ENCODE measurements at places on chromosomes 2 and 18.
A peak's percentile ranks its signal among the peaks of the same experiment; 100 is the strongest.

- DNase-seq, result no peak
These were observed 97.9 kb upstream of the ATP8B1 start for GRCh38 chr18:57900906-57901435.

DNA sequence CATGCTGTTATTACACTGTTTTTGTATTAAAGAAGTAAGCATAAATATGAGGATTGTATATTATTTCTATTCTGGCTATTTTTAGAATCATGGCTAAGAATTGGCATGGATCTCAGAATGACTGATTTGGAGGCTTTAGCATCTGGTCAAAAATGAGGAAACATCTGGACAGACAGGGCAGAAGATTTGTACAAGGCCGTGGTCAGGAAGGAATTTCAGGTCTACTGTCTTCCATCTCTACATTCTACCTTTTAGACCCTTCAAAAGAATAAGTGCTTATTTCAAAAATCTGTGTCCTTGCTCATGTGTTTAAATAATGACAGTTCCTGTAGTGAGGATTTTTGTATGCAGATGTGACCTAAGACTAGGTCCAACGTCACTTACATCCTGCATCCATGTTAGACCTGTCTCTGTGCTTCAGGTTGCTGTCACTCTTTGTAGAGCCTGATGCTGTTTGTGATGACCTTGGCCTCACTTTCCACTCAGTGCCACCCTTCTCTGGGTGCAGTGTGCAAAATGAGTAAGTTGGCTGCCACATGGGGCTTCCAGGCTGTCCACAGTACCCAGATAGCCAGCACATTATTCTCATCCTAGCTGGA is 54.7 kb upstream of the B3GNT2 start:
- DNase-seq, result no peak

DNA sequence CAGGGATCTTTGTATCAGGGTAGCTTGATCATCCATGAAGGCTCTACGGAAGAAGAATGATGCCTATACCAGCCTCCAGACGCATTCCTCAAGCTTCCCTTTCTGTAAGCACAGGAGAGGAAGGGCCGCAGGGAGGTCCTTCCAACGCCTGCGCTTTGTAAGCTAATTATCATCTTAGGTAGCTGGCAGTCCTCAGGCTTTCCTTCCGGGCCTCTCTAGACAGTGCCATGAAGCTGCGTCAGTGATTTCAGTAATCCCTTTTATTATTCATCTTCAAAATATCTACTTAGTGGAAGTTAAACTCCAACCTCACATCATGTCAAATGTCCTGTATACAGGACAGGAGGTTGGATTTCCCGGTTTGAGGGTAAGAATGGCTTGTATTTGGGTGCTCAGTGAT is 92.3 kb downstream of the ETAA1 start:
- DNase-seq, result no peak

DNA sequence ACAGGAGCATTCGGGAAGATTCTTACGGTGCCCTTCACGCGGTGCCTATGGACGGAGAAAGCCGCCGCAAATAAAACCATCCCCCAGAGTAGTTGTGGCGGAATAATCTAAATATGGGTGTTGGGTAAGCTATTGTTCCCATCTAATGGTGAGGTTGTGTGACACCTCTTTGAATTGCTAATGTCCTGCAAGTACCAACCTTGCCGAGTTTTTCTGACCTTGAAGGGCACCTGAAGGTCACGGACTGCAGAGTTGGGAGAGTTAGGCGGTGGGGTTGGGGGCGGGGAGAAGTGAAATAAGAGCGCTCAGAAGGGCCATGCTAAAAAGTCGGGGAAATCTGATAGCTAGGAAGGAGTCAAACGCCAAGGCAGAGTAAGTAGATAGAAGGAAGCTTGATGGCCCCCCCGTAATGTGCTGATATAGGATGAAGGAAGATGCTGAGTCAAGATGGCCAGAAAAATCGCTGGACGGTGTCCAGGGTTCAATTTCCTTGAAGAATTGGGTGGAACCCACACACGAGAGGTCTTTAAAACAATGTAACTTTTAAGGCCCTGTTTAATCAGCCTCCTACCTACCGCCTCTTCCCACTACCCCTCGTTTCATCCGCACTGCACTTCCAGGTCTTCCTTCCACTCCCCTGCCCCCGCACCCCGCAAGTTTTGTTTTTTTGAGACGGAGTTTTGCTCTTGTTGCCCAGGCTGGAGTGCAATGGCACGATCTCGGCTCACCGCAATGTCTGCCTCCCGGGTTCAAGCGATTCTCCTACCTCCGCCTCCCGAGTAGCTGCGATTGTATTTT is 600 bp downstream of the KATNAL2 start:
- DNase-seq, result peak; percentile 44

All from left lung (tissue), 14 donors.